CD4-positive, alpha-beta T cell treated with Interleukin-1 beta for 1 hour (primary cell): ENCODE measurements at places on chromosomes 2 and 18.

DNA sequence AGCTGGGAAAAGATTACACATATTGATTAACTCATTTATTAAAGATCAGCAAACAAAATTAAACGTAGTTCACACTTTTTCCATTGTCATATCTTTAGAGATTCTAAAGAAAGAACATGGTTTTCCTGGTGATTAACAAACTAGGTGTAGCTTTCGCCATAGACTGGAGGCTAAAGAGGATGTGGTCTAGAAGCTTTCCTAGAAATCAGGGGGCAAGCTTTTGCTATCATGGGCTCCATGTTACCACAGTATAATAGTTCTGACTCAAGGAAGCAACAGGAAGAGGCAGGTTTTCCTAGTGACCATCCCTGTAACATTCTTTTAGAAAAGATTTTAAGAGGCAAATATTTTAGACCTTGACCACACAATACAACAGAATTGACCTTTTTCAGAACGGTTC is 232.7 kb downstream of the METTL4 start:
- no peak for DNase-seq

GRCh38 chr18:78836838-78837237 is 142.8 kb upstream of the SALL3 start:
- no peak for DNase-seq

DNA sequence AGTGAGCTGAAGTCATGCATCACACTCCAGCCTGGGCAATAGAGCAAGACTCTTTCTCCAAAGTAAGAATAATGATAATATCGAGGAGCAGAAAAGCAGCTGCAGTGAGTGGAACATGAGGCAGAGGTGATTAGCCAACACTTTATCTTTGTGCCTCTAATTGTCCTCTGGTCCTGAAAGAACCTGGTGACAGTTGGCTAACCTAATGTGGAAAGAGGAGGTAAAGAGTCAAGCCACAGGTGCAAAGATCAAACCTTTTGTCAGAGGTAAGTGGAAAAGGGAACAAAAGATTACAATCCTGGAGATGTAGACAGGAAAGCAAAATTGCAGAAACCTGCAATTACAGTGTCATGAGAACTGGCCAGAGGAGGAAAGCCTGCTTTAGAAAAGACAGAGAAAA is 53.5 kb upstream of the LCLAT1 start:
- DNase-seq: no peak

DNA sequence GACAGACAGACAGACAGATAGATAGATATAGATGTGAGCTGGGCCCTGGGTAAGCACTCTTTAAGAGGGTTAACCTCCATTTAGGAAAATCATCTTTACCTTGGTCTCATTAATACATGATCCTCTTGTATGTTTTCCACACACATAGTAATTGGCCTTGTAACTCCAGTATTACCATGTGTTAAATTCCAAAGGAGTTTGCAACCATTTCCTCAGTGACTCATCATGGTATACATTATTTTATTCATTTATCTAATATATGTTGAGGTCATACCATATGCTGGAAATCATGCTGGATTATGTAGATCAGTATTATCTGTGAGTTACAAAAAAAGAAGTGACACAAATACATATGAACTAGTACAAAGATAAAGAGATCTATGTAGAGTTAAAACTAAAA is 504.3 kb downstream of the DCC start:
- DNase-seq: no peak

DNA sequence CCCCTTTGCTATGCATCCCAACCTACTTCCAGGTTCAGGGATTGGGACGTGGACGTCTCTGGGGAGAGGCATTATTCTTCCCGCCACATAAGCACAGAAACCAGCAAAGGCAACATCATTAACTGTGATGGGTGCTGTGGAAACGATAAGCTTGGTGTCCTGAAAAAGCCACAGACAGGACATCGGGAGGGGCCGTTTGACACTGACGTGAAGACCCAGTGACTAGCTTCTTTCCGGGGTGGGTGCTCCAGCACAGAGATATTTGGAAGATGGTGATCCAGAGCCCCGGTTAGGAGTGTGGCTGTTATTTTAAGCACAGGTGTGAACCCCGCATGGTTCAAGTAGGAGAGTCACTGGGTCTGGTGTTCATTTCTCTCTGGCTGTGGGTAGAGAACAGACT is 163.8 kb upstream of the HDAC4 start:
- DNase-seq: no peak

DNA sequence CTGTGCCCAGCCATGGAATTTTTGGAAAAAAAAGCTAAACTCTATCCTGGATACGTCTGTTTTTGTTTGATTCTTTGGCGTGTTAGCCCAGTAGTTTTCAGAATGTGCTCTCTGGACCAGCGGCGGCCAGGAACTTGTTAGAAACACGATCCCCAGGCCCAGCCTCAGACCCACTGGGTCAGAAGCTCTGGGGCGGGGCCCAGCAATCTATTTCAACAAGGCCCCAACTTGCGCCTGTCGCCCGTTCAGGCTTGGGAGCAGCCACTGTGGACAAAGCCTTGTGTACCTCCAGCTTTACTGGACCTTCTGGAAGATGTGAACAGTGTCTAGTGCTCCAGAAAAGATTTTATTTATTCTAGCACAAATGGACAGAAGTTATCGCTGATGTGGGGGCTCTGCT is 14.3 kb downstream of the CABLES1 start:
- DNase-seq: no peak

DNA sequence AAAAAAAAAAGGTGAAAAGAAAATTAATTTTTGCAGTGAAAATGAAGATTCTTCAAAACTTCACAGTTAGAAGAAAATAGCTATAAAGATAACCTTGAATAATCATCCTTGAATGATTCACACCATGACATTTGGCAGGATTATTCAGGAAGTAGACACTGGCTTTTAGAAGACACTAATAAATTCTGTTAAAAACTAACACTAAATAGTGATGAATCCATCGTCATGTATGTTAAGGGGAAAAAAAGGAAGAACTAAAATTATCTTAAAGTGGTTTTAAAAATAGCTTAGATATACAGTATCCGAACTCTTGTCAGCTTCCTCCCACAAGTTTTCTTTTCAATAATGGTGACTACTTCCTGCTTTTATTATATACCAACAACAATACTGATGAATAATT is 10.2 kb downstream of the USP37 start:
- no peak for DNase-seq

DNA sequence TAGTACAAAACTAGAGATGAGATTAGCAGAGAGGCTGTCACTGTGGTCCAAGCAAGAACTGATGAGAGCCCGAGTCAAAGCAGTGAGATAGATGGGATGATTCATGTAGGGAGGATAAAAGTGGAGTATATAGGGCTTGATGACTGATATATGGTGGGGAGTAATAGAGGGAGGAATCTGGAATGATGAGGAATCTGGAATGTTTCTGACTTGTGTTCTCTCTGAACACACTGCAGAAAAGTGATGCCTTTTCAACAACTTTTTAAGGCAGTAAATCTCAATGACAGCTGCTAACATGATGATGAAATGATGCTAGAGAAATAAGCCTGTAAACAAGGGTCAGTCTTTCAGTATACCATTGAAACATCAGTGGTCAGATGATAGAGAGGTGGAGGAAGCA is 143.5 kb upstream of the SP5 start:
- DNase-seq: no peak

- no peak for DNase-seq
Measured at GRCh38 chr18:10202845-10203321, 251.6 kb upstream of the APCDD1 start.

DNA sequence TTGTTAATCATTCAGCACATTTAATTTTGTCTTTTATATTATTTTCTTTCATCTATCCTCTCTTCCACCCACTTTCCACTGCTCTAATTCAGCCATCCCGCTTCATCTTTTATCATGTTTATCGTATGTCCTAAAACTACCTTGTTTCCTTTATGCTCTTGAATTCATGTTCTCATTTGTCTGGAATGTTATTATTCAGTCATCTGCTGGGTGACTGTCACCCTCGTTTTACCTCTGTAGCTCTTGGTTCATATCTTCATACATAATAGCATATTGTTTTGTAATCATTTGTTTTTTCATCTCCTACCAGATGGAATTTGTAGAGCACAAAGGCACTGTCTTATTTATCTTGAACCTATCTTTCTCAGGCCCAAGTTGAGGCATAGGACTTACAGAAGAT is 37.0 kb downstream of the SMCHD1 start:
- DNase-seq: no peak

GRCh38 chr2:171315781-171316180 is 118.0 kb downstream of the METTL8 start:
- DNase-seq: no peak

- DNase-seq: no peak
Measured at GRCh38 chr2:236214376-236214995, 46.3 kb upstream of the GBX2 start.

DNA sequence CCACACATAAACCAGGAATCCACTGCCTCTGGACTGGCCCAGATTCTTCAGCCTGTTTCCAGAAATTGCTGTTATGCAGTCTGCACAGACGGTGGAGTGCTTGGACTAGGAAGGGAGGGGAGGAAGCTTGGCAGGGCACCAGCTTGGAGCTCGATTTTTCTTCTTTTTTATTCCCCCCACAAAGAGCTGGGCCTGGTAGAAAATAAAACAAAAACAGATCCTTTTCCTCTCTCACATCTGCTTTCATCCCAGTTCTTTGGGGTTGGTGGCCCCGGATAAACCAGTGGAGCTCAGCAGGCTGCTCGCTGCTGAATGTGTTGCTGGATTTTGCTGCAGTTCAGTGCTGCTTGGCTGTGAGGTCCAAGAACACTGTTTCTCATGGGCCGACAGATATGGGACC is 16.0 kb downstream of the LRRTM1 start:
- no peak for DNase-seq

- DNase-seq: no peak
Measured at GRCh38 chr2:36729067-36729466, 32.6 kb downstream of the VIT start.

DNA sequence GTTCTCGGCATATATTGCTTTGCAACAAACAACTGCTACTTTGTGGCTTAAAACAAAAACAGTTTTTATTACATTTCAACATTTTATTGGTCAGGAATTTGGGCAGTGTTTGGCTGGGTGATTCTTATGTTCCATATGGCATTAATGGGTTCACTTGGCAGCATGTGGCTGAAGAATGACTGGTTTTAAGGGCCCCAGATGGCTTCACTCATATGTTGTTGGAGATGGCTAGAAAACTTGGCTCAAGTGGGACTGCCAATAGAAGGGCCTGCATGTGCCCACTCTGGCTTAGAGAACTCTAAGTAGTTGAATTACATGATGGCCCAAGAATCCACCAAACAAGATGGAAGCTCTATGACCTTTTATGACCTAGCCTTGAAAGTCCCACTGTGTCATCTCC is 86.1 kb downstream of the FASTKD2 start:
- no peak for DNase-seq
